ENCODE measurements at places on chromosomes 3 and 15.

DNA sequence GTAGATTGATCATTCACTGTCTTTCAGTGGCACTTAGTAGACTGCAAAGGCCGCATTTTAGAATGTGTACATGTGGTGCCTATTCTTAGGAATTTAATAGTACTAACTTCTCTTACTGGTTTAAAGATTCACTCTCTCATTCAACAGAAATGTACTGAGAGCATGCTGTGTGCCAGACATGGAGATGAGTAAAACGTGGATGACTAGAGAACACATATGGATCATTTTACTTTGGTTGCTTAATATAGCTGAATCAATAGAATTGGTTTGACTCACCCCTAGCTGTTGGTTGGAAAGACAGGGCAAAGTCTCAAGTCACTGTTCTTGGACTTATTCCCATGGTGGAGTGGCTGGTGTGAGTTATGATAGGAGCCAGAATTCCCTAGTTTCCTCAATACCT, 109.1 kb upstream of the TNFAIP8L3 start:
- DNase-seq: no peak

DNA sequence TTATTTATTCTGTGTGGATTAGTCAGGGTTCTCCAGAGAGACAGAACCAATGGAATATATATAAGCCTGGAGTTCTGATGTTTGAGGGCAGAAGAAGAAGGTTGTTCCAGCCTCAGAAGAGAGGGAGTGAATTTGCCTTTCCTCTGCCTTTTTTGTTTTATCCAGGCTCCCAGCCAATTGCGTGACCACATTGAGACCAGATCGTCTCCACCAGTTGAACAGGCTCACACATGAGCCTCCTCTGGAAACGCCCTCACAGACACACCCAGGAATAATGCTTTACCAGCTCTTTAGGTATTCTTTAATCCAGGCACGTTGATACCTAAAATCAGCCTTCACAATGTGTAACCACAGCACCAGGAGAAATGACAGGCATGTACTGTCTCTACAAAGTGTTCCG, 923.1 kb downstream of the TBL1XR1 start:
- peak; percentile 72 for DNase-seq

DNA sequence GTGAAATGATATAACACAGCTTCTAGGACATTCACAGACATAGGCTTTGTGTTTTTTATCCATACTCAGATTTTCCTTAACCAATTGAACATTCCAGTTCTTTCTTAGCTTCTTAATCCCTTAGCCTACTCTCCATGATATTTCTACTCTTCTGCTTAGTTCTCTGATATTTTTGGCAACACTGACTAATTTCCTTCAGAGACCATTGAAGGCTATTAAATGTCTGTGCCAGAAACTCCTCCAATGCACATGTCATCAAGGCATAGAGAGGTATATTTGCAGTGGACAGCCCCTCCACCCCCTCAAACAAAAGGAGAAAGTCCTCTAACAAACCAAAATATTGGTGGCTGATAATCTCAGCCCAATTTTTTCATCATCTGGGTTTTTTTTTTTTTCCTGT, 105.9 kb upstream of the TSC22D2 start:
- no peak for DNase-seq

- no peak for DNase-seq
Measured at GRCh38 chr3:128496602-128497304, 3.8 kb upstream of the GATA2 start.

- DNase-seq: no peak
Measured at GRCh38 chr15:91632176-91632575, 221.3 kb upstream of the SLCO3A1 start.
